ENCODE measurements at places on chromosomes 11 and 22.

DNA sequence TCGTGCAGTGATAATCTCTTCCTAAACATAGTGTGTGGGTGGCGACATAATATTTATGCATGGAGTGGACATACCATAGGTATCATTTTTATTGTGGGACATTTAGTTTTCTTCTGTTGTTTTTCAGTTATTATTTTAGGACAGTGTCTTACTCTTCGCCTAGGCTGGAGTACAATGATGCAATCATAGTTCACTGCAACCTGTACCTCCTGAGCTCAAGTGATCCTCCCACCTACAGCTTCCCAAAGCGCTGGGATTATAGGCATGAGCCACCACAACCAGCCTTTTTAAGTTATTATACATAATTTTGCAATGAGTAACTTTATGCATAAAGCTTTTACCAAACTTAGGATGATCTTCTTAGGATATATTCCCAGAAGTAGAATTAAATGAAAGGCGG, 2.7 kb downstream of the SRRD start:
- no peak for DNase-seq

DNA sequence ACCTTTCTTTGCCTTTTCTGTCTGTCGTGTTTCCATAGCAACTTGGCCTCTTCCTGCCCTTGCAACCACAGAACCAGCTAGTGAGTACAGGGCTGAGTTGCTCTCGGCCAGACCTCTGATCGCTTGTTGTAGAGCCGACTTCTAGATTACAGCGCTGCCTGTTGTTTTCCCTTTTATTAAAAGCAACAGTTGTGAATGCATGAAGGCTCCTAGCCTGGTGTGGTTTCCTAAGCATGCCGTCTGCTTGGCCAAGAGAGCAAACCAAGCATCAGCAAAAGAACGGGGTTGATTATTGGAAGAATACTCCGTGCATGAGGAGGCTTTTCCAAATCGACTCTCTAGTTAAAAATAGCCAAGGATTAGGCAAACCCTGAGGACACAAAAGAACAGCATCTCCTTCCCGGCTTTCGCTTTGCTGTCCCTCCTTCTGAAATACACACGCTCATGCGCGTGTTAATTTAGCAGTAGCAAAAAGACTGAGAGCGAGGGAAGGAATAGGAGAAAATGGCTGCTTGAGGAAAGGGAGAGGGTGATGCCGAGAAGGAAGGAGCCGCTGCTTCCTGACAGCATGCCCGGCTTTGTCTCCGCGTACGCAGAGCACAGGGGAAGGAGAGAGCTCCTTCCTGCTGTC, 71.5 kb upstream of the TTC12 start:
- peak; percentile 61 for DNase-seq

GRCh38 chr11:62880803-62881578, at the start of gene SLC3A2:
SLC3A2 (plus strand) TSS chr11:62880896; CDS start chr11:62881024, 128 bp downstream.
- DNase-seq, result peak; percentile 86

GRCh38 chr22:39133871-39134270, 18.6 kb downstream of the CBX7 start:
- DNase-seq, result no peak

GRCh38 chr11:44306918-44307244, 3.1 kb downstream of the ALX4 start:
- DNase-seq, result no peak

- DNase-seq, result peak; percentile 92
These were observed 17.0 kb downstream of the P2RY6 start for GRCh38 chr11:73288873-73289707.

- peak; percentile 82 for DNase-seq
These were observed 37.6 kb upstream of the BIRC3 start for GRCh38 chr11:102279641-102280170.

DNA sequence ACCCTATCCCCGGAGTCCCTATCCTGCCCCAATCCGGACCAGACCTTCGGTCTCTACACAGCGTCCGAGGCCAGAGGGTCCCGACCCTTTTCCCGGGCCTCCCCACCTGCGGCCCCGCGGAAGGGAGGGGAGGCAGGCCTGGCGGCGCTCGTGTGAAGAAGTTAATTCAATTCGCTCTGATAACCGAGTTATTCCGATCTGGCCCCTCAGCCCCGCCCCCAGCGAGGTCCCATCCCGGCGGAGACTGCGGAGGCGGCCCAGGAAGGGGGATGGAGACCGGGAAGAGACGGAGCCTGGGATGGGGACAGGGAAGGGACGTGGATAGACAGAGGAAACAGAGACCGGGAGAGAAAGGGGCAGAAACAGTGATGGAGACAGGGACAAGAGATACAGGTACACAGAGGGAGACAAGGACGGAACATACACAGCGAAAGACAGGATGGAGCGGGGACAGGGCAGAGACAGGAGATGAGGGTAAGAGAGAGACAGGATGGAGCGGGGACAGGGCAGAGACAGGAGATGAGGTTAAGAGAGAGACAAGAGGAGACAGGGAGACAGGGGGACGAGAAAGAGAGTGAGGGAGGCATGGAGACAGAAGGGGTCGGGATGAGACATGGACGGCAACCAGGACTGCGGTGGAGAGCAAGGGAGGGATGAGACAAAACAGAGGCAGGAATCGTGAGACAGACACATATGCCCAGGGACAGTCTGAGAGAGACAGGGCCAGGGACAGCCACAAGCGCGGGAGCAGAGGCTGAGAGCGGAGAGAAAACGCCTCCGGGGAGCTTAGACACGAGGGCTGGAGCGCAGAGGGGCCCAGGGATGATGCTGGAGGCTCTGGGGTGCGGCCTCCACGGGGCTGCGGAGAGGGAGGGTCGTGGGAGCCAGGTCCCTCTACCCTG, 636 bp upstream of the PHOX2A start:
- DNase-seq, result no peak

DNA sequence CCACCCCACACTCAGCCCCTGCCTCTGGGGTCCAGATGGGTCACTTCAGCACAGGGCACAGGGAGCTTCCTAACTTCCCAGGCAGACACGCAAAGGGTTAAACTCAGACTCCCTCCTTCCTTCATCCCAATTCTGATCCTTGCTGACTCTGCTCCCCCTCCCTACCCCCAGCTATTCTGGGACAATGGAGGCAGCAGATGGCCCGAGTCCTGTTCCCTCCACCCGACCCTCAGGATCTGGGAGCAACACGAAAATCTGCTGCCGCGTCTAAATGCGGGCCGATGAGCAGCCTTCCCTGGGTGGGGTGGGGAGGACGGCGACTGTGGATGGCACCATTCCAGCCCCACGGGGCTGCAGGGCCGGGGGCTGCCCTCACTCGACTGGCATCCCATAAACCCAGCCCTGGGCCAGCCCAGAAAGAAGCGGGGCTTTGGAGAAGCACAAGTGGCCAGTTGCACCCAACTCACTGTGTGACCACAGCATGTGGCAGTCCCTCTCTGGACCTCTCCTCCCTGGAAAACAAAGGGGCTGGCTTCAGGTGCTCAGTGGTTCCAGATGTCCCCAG, 18.7 kb downstream of the MFNG start:
- no peak for DNase-seq

DNA sequence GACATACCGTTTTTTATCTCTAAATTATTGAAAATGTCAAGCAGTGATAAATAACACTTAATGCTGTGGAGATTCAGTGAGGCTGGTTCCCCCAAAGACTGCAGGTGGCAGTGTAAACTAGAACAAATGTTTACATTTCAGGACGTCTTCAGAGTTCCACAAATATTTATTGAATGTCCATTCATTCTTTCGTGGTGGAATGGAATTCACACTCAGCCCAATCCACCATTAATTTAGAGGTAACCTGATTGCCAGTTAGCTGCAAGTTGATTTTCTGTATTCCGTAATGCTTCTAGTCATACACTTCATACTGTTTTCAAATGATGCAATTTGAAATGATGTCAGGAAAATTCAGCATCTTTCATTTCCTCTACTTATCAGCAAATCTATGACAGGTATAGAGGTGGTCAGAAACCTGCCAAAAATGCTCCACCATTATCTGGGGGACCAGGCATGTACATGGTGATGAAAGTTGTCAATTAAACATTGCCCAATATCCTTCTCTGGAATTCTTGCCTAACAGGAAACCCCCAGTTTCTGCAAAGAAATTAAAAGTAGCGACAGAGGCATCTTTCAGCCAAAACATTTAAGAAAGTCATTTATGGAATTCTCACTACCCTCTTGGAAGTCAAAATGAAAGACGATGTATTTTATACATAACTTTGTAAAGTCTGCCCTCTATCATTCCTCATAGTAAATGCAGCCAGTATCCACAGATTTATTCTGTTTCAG, 94.3 kb upstream of the BMAL1 start:
- peak; percentile 55 for DNase-seq

DNA sequence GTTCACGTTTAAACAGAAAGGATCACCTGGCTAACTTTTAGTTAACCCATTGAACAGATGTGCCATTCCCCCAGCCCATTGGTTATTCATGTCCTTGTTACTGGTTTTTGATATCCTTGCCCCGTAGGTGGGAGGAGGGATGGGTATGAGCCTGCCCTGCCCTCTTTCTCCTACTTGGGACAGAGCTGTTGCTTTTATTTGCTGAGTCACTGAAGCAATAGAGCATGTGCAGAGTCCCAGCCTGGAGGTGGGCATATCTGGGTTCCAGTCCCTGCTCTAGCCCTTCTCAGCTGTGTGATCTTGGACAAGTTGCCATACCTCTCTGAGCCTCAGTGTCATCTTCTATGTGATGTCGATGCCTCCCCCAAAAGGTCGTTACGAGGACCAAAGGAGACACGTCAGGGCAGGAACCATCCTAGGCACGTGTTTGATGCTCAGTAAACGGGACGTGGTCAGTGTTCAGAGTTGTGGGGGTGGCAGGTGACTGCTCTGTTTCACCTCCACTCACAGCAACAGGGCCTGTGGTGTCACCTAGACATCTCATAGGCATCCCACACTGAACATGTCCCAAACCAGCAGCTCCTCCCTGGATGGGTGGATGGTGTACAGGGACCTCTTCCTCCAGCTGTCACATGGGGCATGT, 61.0 kb downstream of the BMAL1 start:
- peak; percentile 68 for DNase-seq

DNA sequence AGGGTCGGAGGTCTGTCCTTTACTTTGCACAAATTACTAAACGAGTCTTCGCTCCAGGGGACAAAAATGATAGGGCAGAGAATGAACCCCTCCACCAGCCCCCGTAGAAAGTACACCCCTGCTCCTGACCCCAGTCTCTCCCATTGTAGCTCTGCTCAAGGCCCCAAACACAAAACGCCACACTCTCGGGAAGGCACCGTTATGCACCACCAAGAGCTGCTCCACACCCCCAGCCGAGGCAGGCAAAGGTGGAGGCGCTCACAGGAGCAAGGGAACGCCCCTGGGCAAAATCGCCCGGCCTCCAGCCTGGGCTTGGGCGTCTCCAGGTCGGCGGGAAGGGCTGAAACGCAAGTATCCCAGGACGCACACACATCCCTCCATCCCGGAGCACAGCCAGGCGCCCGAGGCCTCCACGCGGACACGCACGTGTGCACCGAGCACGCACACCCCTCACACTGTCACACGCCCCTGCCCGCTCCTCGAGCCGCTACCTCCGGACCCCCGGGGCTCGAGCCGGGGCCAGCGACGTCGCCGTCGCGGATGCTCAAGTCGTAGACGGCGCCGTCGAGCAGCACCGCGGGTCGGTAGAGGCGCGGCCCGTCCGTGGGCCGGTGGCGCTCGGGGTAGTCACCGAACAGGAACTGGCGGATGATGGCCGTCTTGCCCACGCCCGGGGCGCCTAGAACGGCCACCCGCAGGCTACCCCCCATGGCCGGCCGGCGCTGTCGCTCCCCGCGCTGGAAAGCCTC, 786 bp downstream of the RASL10A start:
- DNase-seq, result no peak

GRCh38 chr11:33463059-33463458, 205.9 kb downstream of the HIPK3 start:
- DNase-seq, result peak; percentile 50

DNA sequence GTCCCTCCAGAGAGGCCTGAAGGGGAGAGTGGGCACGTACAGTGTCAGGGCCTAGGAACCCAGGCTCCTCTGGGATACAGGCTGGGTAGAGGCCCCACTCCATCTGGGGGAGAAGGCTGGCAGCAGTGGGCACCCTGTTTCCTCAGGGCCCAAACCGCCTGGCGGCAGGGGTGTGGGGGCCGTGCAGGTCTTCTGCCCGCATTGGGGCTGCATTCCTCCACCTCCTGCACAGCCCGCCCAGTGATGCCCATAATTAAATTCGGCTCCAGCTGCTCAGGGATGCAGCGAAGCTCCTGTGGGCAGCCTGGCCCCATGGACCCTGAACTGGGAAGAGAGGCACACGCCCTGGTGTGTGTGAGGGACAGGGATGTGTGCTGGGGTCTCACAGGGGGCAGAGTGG, 35.4 kb downstream of the KCNQ1OT1 start:
- DNase-seq, result no peak

- DNase-seq, result peak; percentile 3
These were observed 31.1 kb downstream of the MRGPRX4 start for GRCh38 chr11:18203723-18204122.

GRCh38 chr11:66238786-66239413, 29.5 kb upstream of the RAB1B start:
- DNase-seq, result no peak

DNA sequence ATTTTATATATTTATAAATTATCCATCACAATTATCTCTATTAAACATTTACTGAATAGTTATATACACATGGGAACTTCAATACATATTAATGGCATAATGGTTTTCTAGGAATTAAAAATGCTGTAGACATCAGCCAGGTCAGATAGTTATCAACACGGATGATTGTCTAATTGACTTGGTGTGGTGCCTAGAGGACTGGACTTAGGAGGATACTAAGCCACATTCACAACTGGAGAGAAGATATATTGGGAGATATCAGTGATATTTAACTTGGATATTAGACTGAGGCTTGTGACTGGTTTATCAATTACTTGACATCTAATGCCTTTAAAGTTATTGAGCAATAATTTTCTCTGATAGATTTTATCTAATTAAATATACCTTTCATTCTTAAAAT, 794.5 kb upstream of the ANO3 start:
- no peak for DNase-seq

GRCh38 chr11:111046291-111046690, 199.2 kb upstream of the POU2AF2 start:
- DNase-seq, result no peak

DNA sequence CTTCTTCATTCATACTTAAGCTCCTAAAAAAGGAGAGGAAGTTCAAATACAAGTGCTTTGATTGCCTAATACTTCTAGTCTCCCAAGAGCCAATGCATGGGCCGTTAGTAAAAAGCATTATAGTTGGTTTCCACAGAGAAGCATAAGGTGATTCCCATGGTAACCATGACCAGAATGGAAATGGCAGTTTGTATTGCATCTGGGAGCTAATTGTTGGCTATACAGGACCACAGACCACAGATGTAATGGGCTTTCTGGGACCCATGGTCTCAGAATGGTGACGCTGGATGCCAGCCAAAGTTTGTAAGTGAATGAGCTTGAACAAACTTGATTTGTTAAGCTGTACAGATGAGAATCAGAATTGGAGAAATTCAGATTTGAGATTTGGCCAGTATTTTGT, 333.9 kb upstream of the C11orf87 start:
- DNase-seq, result no peak

- DNase-seq, result no peak
These were observed 18.2 kb upstream of the C11orf96 start for GRCh38 chr11:43924112-43924855.

GRCh38 chr22:21443057-21443734, 24.0 kb upstream of the TMEM191C start:
- no peak for DNase-seq

GRCh38 chr11:7999795-8000194, 12.7 kb downstream of the EIF3F start:
- DNase-seq, result no peak

All from fibroblast of skin of back (primary cell).